ENCODE measurements at places on chromosomes 13 and 19. TPM values are rescaled to one million over a fixed set of nuclear protein-coding genes. Genes with fewer than 3 reads are reported as not detected.

ZNF471 gene
- total RNA-seq, result 1.9 TPM

LGALS14 gene
- not detected for total RNA-seq

SHISA7 gene
- not detected for total RNA-seq

PDX1 gene
- total RNA-seq, result not detected

CGB7 gene
- not detected for total RNA-seq

GPR12 gene
- 0.06 TPM for total RNA-seq

CEACAM4 gene
- 9.0 TPM for total RNA-seq

B3GNT8 gene
- total RNA-seq, result 3.6 TPM

ZNF154 gene
- 3.1 TPM for total RNA-seq

SIGLEC7 gene
- total RNA-seq, result 6.2 TPM

NPAS1 gene
- 1.4 TPM for total RNA-seq

FUT1 gene
- 4.4 TPM for total RNA-seq

C19orf67 gene
- total RNA-seq, result not detected

SLITRK5 gene
- total RNA-seq, result 0.06 TPM

PSG6 gene
- not detected for total RNA-seq

Data from omental fat pad (tissue), 4 donors.